ENCODE measurements at places on chromosomes 12 and 14. TPM values are rescaled to one million over a fixed set of nuclear protein-coding genes. Genes with fewer than 3 reads are reported as not detected.
A peak's percentile ranks its signal among the peaks of the same experiment; 100 is the strongest.

Gene MGP
- total RNA-seq: 30.3 TPM

GRCh38 chr12:100399095-100399494, 42.2 kb downstream of the SLC17A8 start:
- DNase-seq: no peak

- no peak for DNase-seq
Observed at GRCh38 chr12:102376181-102376747, 104.1 kb downstream of the IGF1 start.

GRCh38 chr12:18430425-18431048, 169.2 kb downstream of the PIK3C2G start:
- DNase-seq: peak; percentile 35

Gene IQSEC3
- total RNA-seq: 1.4 TPM

Gene TGM1
- 2.3 TPM for total RNA-seq

DNA sequence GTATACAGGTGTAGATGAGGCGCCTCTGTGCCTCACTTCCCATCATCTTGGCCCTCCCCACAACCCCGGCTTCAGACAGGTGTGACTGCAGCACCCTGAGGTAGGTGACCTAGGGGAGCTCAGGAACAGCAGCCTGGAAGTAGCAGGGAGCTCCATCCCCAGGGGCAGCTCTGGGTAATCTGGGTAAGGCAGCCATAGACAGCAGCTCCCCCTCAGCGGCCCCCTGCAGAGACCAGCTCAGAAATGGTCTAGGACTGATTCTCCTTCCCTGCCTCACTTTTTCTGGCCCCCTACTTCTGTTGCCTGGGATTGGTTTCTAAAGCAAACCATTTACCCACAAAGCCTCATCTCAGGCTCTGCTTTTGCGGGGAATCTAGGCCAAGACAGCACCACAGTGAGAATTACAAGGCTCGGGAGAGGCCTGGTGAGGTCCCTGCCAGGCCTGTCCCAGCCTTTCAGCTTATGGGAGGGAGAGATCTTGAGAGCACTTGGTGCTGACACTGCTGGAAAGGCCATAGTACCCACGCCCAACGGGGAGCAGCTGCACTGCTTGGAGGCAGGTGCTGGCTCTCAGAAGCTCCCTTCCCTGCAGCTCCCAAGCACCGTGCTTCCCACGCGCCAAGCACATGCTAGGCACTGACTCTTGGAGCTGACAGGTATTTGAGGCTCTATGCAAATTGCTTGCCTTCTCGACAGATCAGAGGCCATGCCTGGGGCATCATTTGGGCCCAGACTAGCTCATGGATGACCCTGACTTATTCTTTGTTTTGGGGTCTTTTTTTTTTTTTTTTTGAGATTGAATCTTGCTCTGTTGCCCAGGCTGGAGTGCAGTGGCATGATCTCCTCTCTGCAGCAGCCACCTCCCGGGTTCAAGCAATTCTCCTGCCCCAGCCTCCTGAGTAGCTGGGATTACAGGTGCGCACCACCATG, 45.1 kb upstream of the TRAF3 start:
- no peak for DNase-seq

DNA sequence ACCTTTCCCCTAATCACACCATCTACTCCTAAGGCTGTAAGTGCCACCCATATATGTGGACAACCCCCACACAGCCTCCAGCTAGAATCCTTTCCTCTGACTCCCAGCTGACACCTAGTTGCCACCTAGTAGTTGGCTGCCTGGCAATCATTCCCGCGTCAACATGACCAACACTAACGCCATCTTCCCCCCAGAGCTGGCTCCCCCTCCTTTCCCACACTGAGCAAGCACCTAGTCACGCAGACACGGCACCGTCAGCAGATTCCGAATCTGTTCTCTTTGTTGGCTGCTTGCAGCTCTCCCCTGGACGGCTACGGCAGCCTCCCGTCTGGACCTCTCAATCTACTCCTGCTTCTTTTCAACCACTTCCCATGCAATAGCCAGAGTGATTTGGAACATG, 27.7 kb downstream of the UBR7 start:
- peak; percentile 23 for DNase-seq

Gene GPX2
- 30.6 TPM for total RNA-seq

- no peak for DNase-seq
Observed at GRCh38 chr12:59834659-59835474, 239.0 kb downstream of the SLC16A7 start.

GRCh38 chr12:47950856-47951468, 12.4 kb upstream of the TMEM106C start:
- DNase-seq: no peak

Gene ATL1
- 2.5 TPM for total RNA-seq

Gene PROX2
- not detected for total RNA-seq

Gene KRT74
- total RNA-seq: not detected

DNA sequence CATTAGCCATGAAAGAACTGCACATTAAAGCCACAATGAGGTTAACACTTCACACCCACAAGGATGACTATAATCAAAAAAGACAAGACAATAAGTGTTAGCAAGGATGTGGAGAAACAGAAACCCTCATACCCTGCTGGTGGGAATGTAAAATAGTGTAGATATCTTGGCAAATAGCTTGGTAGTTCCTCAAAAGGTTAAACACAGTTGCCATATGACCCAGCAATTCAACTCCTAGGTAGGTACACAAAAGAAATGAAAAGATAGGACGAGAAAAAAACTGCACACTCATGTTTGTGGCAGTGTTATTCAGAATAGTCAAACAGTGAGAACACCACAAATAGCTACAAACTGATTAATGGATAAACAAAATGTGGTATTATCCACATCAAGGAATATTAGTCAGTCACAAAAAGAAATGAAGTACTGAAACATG, 93.5 kb downstream of the ATXN2 start:
- no peak for DNase-seq

DNA sequence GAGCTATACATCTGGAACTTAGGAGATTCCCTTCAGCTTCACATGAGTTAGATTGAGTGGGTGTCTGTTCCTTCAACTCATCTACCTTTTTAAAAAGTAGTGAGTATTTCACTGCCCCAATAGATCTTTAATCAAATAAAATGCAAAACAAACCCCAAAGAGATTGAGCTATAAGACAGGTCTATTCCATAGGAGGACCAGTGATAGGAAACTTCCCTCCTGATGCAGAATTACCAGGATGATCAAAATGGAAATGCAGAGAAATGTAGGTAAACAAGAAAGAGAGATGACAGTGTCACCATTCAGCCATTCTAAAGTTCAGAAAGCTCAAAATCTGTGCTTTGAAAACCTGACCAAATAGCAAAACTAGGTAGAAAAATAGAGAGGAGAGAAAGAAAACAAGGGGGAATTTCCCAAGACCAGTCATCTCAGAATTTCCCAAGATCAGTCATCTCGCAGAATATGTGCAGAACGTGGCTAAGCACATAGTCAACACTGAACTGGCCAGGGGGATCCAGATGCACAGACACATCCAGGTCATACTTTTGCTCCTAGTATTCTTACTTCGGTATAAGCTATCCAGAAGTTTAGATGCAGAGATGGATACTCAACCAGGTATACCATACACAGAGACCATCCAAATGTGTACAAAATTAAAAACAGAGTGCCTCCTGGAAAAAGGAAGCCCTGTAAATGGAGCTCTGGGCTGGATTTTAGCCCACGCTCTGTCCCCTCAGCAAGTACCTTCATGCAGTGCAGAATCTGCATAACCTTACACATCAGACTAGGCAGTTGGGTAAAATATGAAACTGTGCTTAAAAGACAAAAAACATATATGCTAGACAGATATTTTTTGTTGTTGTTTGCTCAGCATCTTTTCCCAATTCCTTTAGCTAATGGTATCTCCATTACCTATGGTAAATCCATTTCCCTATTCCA, 27.4 kb downstream of the SLC41A2 start:
- no peak for DNase-seq

- DNase-seq: no peak
Observed at GRCh38 chr12:49933796-49934195, 16.7 kb upstream of the AQP2 start.

Gene CMAS
- total RNA-seq: 16.9 TPM

Gene GNB3
- total RNA-seq: 2.7 TPM

DNA sequence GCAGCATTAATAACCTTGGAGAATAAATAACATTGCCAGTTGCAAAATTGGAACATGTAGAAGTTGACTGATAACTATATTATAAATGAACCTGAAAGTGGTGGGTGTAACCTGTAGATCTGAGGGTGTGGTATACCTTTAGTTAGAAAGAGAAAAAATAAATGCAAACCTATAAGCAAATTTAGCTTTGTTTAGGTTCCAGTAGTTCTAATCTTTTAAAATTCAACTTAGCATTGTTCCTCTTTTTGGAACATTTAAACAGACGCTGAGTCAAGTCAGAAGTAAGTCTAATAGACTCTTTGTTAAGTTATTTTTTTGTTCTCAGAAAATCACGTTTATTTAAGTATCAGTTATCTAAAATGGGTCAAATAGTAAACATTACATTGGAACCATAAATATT, 120.0 kb downstream of the DNAI7 start:
- DNase-seq: no peak

GRCh38 chr12:5909560-5909959, 35.5 kb downstream of the ANO2 start:
- DNase-seq: no peak

- DNase-seq: no peak
Observed at GRCh38 chr14:31944256-31945073, 132.6 kb upstream of the ARHGAP5 start.

DNA sequence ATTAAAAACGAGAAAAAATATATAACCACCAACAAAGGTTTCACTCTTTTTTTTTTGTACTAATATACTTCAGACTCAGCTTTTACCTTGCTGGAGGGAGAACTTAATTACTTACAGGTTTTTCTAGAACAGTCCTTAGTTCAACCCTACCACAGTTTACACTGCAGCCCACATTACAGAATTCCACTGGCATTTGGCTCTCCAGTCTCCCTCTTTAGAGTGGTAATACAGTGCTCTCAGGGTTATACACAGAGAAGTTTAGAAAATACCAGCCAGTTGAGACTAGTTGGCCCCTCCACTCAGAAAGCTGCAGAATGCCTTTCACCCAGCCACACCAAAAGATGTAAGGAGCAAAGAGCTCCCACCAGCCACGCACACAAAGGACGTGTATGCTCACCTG, 122.3 kb upstream of the DIO3 start:
- no peak for DNase-seq

GRCh38 chr12:130222519-130223218, 60.4 kb downstream of the FZD10 start:
- DNase-seq: peak; percentile 35

- no peak for DNase-seq
Observed at GRCh38 chr12:4579305-4580102, 17.5 kb downstream of the DYRK4 start.

Gene LRRK2
- 5.7 TPM for total RNA-seq

Gene RTN1
- 0.97 TPM for total RNA-seq

GRCh38 chr12:23472329-23472971, 477.0 kb downstream of the SOX5 start:
- DNase-seq: no peak

- no peak for DNase-seq
Observed at GRCh38 chr12:126811391-126811790, 1455.6 kb upstream of the TMEM132C start.

- DNase-seq: no peak
Observed at GRCh38 chr12:26488351-26488750, 293.0 kb downstream of the SSPN start.

DNA sequence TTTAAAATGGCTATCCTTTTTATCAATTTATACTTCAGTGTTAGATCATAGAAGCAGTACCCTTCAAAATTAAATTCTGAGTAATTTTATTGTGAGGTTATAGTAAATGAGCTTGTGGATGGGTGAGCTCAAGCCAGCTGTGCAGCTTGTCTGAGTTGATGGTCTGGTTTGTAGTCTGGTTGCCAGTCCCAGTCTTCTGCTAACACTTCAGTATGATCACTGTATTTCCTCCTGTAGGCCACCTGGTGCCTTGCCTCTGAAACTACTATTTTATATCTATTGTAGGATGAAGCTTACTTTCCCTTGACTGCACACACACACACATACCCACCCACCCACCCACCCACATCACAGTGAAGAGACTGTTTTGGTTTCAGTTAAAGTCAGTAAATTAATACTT, 496.4 kb downstream of the PCNX1 start:
- DNase-seq: no peak

Gene PPP2R5E
- total RNA-seq: 11.7 TPM

DNA sequence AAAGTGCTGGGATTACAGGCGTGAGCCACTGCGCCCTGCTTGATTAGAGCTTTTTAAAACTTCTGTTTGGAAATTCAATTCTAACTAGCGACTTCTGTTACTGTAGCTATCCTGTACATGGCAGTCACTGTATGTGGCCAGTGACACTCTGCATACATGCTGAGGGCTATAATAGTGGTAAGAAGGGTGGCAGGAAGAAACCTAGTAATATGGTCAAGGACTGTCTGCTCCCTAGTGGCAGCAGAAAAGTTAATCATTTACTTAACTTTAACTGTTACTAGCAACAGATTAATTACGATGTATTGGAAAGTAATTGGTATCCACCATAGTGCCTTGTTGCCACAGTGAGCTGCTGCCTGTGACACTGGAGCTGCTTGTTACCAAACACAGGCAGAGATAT, 149.0 kb downstream of the KITLG start:
- no peak for DNase-seq

Gene LYZ
- 591 TPM for total RNA-seq

Gene BBOF1
- 1.0 TPM for total RNA-seq

Gene TUBA1A
- total RNA-seq: 67.7 TPM

Gene NPFF
- not detected for total RNA-seq

DNA sequence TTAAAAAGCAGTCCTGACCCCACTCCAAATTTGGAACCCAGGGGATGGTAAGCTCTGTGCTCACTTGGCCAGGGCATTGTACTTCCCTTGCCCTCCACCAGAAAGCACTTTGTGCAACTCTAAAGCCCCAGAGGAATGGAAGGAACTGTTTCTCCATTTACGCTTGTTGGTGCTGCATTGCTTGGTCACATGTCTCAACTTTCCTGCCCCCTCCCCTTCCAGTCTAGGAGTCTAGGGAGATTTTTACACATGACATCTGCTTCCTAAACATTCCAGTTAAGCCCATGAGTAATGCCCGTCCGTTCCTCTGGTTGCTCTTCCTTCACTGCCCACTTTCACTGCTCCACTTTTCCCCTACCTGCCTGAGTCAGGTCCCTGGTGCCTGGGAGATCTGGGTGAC, 92.6 kb upstream of the MAP1LC3B2 start:
- no peak for DNase-seq

GRCh38 chr14:76236172-76237130, 84.7 kb downstream of the GPATCH2L start:
- DNase-seq: no peak

Gene KRT85
- not detected for total RNA-seq

GRCh38 chr12:51334764-51335163, 10.8 kb upstream of the BIN2 start:
- DNase-seq: no peak

All from pancreas (tissue), 10 donors.